Sigmoid colon (tissue), 7 donors: ENCODE measurements at places on chromosomes 12 and 14. TPM values are rescaled to one million over a fixed set of nuclear protein-coding genes. Genes with fewer than 3 reads are reported as not detected.

Gene IL26
- not detected for total RNA-seq

DNA sequence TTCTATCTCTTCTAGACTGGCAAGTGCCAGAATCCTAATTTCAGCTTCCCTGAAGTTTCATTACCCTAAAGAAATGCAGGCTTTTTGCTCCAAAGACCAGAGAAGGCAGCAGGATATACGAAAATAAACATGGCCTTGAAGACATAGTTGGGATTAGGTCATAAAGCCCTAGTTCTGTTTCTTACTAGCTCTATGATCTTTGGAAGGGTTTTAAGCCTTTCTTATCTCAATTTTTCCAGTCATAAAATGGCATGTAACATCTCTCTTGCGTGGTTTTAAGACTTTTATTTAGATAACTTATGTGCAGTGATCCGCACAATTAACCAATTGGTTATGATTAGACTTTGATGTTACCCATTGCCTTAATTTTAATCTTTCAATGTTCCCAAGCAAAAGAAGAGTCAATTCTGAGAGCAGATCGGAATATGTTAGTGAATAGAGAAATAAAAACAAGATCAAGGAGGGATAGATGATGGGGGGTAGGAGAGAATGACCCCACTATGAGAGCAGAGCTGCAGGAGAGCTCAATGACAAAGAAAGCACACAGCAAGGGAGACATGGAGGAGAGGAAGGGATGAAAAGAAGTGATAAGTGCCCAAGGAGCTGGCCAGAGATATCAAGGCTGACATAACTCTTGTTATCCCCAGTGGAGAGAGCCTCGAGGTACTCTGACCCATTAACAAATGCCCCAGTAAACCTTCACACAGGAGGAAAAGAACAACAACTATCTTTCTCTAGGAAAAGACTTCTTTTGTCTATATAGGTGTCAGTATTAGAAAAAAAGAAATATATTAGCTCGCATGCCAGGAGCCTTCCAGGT, 53.0 kb upstream of the ANP32D start:
- DNase-seq, result no peak

GRCh38 chr12:69046920-69047319, 113.9 kb upstream of the CPM start:
- DNase-seq, result no peak

DNA sequence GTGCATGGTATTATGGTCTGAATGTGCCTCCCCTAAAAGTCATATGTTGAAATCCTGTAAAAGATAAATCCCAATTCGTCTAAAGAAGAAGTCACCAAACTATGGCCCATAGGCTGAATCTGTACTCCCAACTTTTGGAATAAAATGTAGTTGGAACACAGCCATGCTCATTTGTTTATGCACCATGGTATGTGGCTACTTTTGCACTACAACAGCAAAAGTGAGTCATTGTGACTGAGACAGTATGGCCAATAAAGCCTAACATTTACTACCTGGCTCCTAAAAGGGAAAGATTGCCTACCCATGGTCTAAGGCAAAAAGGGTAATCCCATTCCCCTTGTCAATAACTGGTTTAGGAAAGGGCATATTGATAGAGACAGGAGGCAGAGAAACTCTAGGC, 101.8 kb downstream of the LRIG3 start:
- DNase-seq, result no peak

DNA sequence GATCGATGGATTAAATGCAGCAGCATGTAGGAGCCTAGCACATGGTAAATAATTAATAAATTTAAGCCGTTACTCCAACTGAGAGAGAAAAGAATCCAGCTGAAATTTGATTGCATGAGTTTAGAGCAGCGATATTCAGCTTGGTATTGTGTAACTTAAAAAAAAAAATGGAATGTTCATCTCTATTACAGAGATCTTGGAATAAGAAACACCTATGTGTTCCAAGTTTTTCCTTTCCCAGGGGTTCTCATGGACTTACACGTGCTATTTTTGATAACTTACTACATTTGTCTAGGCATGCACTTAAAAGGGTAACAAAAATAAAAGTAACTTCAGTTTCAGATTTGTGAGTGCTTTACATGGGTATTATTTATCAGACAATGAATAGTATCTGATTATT, 122.8 kb downstream of the RASSF9 start:
- DNase-seq, result no peak

Gene KRT81
- 0.14 TPM for total RNA-seq
